ENCODE measurements at places on chromosomes 16 and 17.

DNA sequence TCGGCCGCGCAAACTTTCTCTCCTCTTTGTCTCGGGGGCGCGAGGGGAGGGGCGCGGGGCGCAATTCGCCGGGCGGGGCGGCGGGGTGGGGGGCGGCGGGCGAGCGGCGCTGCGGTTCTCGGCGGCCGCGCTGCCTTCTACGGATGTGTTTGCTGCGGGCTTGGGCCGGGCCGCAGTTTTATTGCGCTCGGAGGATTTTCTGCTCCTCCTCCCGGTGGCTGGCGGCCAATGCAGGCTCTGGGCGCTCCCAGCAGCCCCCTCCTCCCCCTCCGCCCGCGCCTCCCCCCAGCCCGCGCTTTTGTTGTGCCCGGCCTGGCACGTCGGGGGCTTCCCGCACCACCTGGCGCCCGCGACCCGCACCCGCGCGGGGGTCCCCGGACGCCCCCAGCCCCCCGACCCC, at the start of gene TIMP2:
TIMP2 (minus strand) TSS at position 154 of the 400 bp plus-strand sequence. CDS start 299 bp downstream, outside the sequence.
- DNase-seq, result peak; percentile 77

- no peak for DNase-seq
Observed at GRCh38 chr17:80397686-80398085, 17.3 kb upstream of the ENDOV start.

GRCh38 chr16:64974381-64974780, 147.5 kb downstream of the CDH11 start:
- no peak for DNase-seq

GRCh38 chr16:88039591-88039990, 88.4 kb downstream of the BANP start:
- no peak for DNase-seq

GRCh38 chr16:8788578-8789172, 8.8 kb downstream of the TMEM186 start:
- DNase-seq, result no peak

DNA sequence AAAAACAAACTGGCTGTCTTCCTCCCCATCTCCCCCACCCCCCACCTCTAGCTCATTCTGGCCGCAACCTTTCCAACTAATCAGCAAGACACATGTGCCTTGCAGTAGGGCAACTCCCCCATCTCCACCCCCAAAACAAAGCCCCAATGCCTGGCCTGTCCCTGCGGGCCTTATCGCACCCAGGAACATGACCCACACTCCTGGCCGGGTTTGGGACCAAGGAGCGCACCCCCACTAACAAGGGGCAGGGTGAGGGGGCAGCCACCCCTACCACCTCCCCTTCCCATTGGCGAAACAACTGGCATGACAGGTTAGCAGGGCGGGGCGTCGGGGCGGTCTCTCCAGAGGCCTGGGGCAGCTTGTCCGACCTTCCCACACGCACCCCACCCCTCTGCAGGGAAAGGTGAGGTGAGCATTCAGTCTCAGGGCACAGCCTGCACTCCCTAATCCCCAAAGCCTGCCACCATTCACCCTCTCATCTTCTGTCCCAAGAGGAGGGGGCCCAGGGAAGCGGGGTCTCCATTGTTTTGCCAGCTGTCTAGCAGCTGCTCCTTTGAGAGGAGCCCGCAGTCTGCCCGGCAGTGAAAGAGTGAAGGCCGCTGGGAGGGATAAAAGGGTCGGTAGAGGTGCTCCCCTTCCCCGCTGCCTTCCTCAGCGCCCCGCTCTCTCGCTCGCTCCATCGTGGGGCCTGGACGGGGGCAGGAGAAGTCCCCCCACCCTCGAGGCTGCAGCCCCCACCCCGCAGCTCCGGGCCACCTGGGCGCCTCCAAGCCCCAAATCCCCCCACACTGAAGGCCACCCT, 765 bp downstream of the MYO18A start:
- DNase-seq, result no peak

DNA sequence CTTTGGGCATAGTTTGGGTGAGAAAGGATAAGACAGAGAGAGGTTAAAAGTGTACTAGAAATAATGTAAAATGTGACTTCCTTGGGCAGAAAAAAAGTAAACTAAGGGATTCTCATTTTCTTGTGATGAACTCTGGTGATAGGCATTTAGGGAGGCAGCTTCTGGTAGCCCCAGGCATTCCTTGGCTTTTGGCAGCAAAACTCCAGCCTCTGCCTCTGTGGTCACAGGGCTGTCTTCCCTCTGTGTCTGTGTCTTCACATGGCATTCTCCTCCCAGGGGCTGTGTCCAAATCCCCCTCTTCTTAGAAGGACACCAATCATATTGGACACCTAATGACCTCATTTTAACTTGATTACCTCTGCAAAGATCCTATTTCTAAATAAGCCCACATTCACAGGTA, 54.7 kb downstream of the HS3ST3B1 start:
- no peak for DNase-seq

GRCh38 chr16:77842468-77842867, 54.1 kb downstream of the VAT1L start:
- no peak for DNase-seq

GRCh38 chr16:87854907-87855683, 14.2 kb downstream of the SLC7A5 start:
- DNase-seq, result no peak

DNA sequence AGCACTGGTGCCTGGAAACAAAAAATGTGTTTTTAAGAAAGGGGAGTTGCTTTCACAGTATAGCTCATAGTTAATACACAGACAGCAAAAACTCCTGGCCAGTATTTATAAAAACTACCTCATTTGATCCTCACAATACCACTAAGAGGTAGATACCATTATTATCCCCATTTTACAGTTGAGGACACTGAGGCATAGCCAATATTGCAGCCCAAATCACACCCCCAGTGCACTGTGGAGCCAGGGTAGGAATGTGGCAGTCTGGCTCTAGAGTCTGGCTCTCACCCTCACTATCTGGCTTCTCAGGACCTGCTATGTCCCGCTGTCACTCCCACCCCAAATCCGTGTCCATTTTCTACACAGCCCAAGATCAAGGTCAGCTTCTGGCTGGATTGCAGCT, 2.6 kb downstream of the ARHGAP23 start:
- DNase-seq, result no peak

DNA sequence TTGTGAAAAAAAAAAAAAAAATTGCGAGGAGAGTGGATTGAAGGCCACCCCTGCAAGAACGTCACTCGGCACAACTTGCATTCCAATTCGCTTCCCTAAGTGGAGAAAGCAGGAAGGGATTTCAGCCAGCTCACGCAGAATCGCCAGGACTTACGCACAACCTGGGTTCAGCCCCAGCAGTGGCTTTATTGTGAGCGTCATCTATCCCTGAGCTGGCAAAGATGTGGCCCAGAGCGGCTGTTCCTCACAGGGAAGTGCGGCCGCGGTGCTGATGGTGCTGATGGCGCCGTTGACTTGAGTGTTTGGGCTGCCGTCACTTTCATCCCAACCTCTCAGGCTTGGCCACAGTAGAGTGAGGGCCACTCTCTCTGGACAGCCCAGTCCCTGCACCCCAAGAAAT, 197.6 kb downstream of the NTN1 start:
- DNase-seq, result no peak

- DNase-seq, result no peak
Observed at GRCh38 chr17:49510059-49510719, 15.1 kb downstream of the NGFR start.

- DNase-seq, result no peak
Observed at GRCh38 chr16:11235703-11235991, 20.4 kb downstream of the SOCS1 start.

GRCh38 chr17:79192503-79193351, 118.1 kb downstream of the ENGASE start:
- DNase-seq, result peak; percentile 46

DNA sequence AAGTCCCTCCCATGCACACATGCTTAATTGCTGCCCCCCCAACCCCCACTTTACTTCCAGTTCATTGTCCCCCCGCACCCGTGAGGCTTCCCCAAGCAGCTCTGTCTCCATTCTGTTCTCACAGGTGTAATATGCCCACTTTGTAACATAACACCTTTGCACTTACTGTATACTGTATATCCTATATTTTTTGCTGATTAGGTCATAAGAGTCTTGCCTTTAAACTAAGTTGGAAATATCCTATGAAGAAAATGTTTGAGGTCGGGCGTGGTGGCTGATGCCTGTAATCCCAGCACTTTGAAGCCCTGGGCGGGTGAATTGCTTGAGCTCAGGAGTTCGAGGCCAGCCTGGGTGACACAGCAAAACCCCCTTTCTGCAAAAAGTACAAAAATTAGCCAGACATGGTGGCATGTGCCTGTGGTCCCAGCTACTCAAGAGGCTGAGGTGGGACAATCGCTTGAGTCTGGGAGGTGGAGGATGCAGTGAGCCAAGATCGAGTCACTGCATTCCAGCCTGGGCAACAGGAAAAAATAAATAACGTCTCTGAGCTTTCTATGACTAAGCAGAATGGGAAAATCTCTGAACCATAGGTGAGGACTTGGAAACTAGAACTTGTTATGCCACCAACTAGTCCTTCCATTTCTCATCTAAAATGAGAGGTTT, 76.1 kb downstream of the TNRC6C start:
- DNase-seq, result no peak

- DNase-seq, result no peak
Observed at GRCh38 chr16:11313493-11314308, 31.6 kb upstream of the RMI2 start.

GRCh38 chr16:83742124-83742899, 65.5 kb upstream of the HSBP1 start:
- no peak for DNase-seq

GRCh38 chr17:81110488-81111040, 54.7 kb upstream of the PVALEF start:
- DNase-seq, result no peak

GRCh38 chr17:10135539-10136257, 62.7 kb downstream of the GAS7 start:
- peak; percentile 49 for DNase-seq

DNA sequence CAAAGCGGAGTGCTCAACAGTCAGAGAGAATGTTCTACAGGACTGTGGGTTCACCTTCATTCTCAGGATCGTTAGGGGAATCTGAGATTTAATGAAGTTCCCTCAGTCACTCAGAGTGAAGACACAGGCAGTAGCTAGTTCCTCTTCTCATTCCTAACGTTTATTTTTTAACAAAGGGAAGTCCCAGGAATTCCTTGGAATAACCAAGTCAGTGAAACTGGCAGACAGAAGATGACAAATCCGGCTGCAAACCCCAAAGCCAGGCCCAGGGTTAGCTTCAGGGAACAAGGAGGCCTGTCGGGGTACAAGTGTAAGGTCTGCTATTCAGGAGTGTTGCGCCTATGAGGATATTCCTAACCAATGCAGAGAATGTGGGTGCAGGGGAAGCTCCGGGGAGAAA, 42.0 kb downstream of the COTL1 start:
- no peak for DNase-seq

GRCh38 chr16:10584981-10585438, 4.6 kb upstream of the EMP2 start:
- DNase-seq, result no peak

DNA sequence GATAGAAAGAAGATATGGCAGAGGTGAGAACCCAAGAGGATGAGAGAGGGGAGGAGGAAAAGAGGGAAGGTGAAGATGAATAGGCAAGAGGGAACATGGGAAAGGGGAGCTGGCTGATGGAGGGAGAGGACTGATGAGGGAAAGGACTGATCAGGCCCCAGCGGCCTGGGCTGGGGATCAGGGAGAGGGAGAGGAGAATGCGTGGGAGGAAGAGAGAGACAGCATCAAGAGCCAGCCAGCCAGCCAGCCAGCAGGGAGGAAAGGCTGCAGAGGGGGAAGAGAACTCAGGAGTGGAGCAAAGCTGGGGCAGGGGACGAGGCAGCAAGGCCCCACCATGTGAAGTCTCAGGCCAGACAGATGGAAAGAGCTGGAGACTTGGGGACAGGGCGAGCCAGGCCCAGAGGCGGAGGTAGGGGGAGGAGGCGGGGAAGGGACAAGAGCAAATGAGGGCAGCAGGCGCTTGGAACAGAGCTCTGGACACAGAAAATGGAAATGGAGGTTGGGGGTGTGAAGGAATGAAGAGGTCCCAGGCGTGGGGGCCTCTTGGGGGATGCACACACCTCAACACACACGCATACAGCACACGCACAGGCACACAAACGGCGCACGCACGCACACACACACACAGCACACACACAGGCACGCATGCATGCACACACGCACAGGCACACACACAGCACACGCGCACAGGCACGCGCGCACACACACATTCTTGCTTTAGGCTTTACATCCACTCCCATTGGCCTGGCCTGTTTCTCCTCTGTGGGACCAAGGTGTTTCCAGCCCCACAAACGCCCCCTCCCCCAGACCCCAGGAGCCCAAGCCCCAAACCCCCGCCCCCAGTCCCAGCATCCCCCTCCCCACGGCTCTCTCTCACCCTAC, 12.3 kb downstream of the DLG4 start:
- DNase-seq, result no peak

DNA sequence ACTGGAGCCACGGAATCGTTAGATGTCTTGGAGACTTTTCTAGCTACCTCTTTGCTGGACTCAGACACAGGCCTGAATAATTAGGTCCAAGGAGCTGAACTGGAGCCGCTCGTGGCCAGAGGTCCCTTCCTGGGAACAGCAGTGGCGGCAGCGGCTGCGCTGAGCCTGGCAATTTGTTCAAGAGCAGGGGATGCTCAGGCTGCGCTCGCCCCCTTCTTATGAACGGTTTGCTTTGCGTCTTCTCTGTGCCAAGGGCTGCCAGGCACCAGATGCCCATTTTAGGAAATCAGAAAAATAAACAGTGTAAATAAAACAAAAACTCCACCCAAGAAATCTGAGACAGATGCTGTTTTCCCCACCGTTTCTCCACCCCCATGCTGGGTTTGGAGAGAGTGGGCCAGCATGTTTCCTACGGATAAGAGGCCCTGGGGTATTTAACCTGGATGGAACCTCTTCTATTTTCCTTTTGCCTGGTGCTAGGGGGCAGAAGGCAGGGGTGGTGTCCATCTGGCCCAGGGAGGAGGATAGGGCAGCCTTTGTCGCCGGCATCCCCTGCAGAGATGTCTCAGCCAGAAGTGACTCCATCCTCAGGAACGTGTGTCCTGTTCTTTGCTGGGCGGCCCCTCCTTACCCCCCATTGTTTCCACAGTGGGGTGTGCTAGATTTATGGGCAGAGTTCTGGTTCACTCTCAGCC, 163.4 kb downstream of the SEC14L1 start:
- DNase-seq, result no peak

GRCh38 chr16:79318143-79318899, 282.2 kb downstream of the MAF start:
- no peak for DNase-seq

GRCh38 chr17:39596543-39597267, 11.0 kb downstream of the NEUROD2 start:
- DNase-seq, result no peak

DNA sequence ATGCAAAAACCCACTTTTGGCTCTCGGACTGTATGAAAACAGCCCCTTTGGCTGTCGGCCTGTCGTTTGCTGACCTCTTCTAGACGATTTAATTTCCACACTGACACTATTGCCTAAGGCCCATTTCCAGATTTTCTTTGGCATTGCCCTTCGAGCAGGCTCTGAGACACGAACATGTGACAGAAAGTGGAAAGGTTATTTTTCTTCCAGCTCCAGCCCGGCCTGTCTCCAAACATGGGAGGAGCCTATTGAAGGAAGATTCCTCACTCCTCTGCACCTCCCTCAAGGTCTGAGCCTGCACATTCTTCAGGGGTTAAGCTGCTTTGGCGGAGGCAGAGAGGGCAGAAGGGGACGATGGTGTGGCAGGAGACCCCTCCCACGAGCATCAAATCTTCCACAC, 85.9 kb upstream of the FOXF1 start:
- DNase-seq, result no peak

GRCh38 chr16:78749745-78750268, 650.4 kb downstream of the WWOX start:
- DNase-seq, result no peak

- no peak for DNase-seq
Observed at GRCh38 chr17:73155410-73156165, 9.2 kb upstream of the SSTR2 start.
